GM10248 (cell line): ENCODE measurements at places on chromosomes 1 and 21.

DNA sequence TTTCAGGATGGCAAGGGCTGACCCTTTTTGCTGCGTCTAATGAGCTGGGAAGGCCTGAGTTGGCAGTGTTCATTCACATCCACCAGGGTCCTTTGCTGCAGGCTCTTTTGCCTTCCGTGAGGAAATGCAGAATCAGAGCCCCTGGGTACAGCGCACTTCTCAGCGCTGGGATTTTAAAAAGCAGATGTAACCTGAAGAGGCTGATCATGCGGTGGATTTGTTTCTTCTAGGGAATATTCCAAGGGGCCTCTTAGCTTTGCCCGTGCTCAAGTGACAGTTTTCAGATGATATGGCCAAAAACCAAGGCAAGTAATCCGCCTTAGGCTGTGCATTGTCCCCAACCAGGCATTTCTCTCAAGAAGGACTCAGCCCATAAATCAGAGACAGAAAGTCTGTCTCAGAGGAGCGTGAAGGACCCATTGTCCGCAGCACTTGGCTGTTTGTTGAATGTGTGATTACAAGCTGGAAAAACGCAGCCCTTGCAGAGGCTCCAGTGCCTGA is 237.6 kb downstream of the PTPRC start:
- no peak for DNase-seq

DNA sequence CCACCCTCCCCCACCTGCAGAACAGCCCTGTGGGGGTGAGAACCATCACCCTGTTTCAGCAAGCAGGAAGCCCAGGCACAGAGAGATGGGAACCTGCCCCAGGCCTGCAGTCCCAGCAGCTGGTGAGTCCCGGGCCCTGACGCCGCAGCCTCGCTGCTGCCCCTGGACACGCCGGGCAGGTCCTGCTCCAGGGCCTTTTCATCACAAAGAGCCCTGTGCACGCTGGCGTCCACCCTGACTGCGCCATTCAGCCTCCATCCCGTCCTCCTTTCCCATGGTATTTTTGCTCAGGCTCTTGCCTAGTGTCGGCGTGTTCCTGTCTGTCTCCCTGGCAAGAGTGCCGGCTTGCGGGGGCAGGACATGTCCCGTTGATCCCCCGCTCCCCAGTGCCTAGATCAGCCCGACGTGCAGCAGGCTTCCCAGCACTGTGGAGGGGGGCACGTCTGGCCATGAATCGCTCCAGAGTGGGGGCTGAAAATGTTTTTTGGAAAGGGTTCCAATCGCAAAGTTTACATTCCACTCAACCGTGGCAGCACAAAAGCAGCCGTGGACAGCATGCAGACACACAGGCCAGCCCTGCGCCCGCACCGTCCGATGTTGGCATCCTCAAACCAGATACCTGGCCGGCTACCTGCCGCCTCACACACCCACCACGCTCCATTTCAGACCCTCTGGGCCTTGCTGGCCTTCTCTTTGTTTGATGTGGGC is 6.3 kb upstream of the TTC34 start:
- no peak for DNase-seq

GRCh38 chr21:29080454-29080941 is 7.0 kb upstream of the CCT8 start:
- DNase-seq = no peak

DNA sequence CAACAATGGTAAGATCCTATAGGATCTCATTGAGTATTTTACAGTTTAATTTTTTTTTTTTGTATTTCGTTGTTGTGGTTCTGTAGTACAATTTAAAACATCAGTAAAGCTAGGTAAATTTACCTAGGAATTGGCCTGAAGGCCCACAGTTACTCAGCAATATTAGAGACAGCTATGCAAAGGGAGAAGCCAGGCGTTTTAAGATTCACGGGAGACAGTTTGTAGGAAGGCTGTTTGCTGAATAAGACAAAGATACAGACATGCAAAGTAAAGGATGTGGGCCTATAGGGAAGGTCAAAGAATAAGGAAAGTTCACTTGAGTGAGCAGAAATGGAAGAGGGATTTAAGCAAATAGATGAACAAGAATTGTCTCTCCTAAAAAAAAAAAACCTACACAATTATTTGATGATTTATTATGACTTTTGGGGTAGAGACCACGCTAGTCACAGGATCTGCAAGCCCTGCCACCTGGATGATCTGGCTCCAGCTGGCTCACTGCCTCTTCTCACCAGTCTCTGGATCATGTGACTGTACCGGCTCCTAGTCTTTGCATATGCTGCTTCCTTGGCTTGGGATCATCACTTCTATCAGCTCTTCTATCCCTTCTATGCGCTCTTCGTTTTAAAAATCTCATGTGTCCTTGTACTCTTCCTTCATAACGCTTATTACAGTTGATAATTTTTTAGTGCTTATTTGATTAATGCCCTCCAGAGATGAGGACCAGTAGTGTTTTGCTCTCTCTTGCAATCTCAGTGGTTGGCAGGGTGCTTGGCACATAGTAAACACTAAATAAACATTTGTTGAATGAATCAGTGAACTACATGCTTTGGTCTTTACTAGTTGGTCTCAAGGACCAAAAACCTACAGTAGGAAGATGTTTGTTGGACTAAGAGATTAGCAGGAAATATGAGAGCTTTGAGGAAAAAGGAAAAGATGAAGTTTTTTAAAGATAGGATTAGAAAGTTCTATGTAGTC is 14.1 kb downstream of the DYRK1A start:
- DNase-seq = no peak

DNA sequence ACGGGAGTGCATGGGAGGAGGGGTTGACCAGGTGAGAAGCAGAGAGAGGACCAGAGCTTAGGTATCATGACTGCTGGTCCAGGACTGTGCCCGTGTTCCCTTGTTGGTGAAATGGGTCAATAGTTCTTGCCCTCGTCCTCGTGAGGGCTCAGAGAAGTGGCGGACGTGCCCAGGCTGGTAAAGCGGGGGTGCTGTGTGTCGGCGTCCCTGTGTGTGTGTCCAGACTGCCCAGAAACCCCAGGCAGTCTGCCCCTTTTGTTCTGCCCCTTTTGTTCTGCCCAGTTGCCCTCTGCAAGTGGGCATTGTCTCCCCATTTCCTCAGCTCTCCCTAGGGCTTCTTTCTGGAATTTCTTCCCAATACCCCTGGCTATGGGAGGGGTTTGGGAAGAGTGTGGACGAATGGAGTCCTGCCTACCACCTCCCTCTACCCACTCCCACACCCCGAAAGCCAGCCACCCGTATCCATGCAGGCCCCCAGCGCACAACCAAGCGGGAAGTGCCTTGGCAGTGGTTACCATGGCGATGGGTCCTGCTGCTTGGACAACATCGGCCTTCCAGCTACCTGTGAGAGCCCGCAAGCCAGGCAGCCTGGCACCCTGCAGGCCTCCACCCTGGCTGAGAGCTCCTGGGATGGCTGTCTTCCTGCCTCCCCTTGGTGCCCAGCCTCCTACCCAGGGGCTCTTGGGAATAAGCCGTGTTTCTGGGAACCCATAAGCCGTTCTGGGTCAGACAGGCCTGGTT is 34.7 kb downstream of the ACOT11 start:
- DNase-seq = no peak

- DNase-seq = no peak
Measured at GRCh38 chr1:31532173-31532572, 44.1 kb upstream of the TINAGL1 start.

GRCh38 chr1:163870666-163871065 is 548.9 kb downstream of the NUF2 start:
- no peak for DNase-seq

DNA sequence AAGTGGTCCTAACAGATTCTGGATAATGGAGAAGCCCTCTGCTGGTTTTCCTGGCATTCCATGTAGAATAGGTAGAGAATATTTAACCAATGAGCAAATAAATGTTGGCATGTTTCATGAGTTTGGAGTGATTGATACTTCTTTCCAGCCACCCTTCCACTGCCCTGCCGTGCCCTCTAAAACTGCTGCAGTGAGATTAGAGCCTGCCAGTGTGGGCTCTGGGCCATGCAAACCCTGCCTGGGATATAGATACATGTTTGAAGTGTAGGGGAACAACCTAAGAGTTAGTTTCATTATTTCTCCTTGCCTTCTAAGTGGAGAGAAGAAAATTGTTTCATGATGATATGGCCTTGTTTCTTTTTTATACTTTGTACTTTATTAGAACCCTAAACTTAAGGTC is 10.4 kb downstream of the UBE2Q1 start:
- DNase-seq = no peak

DNA sequence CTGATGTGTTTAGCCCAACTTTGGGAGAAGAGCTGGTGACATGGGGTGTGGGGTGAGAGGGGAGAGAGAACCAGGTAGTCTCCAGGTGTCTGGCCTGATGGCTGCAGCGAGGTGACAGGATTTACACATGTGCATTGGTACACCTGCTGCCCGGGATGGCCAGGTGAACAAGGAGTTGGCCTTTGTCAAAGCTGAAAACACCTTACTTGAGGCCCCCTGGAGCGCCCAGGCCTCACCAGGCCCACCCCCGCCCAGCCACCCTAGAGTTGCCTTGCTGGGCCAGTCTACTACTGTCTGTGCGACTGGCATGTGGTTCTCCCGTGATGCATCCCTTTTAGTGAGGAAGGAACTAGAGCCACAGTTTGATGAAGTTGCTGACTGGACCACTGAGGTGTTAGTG is 90.5 kb downstream of the ADARB1 start:
- DNase-seq = no peak

DNA sequence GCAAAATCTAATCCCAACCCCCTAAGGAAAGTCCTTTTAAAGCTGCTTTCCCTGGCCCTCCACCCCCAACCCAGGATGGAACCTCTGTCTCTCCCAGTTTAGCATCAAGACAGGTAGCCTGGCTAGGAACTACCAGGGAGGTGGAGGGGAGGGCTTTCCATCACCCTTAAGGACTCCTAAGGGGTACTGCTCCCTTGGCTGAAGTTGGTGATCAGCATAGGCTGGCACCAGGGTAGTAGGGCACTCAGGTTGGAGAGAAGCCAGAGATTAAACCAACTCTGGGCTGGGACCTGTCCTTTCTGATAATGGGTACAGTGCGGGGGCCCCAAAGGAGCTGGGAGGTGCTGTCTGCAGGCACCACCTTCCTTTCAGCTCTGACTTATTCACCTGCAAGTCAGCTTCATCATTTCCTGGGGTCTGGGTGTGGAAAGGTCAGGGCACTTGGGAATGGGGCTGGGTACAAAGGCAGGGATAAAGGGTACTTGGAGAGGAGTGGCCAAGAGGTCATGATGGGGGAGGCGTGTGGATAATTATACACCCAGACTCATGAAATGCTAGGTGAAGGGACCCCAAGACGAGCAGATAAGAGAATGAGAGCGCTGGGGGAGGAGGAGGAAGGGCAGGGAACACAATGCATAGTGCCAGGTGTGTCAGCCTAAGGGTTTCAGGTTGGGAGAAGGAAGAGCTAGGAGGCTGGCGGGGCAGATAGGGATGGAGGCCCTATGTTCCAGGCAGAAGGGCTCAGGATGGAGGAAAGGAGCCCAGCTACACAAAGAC is 1.2 kb downstream of the ARHGEF2 start:
- no peak for DNase-seq

GRCh38 chr1:180778782-180779398 is 133.8 kb upstream of the KIAA1614 start:
- DNase-seq = peak; percentile 33

- no peak for DNase-seq
Measured at GRCh38 chr1:42422737-42423136, 33.1 kb downstream of the ZMYND12 start.

GRCh38 chr21:26441149-26441548 is 131.9 kb downstream of the CYYR1 start:
- no peak for DNase-seq

DNA sequence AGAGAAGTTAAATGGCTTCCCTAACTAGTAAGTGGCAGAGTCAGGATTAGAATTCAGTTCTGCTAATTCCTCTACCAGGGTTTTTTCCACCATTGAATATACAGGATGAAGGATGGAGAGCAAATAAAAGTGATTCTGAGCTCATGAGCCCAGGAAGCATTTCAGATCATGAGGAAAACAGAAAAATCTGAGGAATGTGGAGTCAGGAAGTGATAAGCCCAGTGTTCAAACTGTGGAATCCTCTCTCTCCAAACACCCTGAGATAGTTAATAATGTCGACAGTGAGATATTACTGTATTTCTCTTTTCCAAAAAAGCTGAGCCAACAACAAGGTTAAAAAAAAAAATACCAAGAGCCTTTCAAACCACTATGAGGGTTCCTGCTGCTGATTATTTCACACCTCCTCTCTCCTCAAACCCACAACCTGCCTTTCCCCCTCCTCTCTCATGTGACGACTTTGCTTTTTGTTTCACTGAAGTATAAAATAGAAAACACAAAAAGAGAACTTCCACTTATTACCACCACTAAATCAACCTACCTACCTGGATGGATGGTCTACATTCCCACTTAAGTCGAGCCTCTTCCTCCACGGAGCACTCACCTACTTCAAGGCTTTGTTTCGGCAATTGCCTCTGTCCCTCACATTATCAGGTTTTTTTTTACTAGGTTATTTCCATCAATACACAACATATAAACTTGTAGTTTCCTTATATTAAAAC is 8.9 kb downstream of the SLAMF1 start:
- peak; percentile 55 for DNase-seq

- DNase-seq = no peak
Measured at GRCh38 chr21:42448686-42449085, 45.0 kb downstream of the UBASH3A start.

GRCh38 chr21:14995695-14996490 is 68.9 kb downstream of the NRIP1 start:
- no peak for DNase-seq

- no peak for DNase-seq
Measured at GRCh38 chr1:151259351-151259750, 4.8 kb downstream of the PSMD4 start.

DNA sequence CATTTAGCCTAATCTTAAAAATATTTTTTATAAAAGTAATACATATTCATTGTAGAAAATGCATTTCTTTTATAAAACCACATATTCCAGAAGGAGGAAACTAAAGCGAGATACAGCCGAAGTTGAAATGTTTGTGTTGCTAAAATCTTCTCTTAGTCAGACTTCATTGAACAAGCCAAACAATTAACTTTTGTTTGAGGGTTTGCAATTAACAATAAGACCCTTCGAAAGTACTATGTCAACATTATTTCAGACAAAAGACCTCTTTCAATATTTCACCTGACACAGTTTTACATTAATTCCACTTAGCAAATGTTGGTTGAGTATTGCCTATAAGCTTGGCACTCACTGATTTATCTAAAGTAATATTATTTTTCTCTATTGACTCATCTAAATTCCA is 354.0 kb upstream of the ADAMTS5 start:
- DNase-seq = no peak
